WTC11 (cell line): ENCODE measurements at places on chromosomes 5 and 9.

DNA sequence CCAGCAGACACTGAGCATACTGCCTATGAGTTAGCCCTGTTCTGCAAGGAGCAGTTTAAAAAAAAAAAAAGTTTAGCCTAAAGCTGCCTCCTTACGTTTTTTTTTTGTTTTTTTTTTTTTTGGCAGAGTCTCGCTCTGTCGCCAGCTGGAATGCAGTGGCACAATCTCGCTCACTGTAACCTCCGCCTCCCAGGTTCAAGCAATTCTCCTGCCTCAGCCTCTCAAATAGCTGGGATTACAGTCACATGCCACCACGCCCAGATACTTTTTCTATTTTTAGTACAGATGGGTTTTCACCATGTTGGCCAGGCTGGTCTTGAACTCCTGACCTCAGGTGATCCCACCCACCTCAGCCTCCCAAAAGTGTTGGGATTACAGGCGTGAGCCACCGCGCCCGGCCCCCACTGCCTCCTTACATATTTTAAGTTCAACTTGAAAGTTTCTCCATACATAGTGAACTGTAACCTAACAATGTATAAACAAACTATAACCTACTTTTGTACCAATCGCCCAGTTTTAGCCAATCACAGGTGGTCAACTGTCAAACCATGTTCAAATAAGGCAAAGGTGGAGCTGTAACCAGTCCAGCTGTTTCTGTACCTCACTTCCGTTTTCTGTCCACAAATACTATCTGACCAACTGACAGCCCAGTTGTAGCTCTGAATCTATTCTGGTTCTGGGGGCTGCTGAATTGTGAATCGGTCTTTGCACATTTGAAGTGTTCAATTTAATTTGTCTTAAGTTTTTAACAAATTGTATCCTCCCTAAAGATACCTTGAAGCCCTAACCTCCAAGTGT is 17.1 kb downstream of the GKAP1 start:
- no peaks in the 10 kb centered on the region for H3K27me3 ChIP-seq
- peaks cover 24% of the 10 kb centered on the region for H3K36me3 ChIP-seq
- no peak overlapping the region for H3K27ac ChIP-seq
- H3K4me3 ChIP-seq, result no peak overlapping the region
- no peak for DNase-seq
- no peaks in the 10 kb centered on the region for H3K4me1 ChIP-seq

GRCh38 chr5:173680660-173681242 is 64.3 kb upstream of the BOD1 start:
- peaks cover 42% of the 10 kb centered on the region for H3K36me3 ChIP-seq
- H3K4me3 ChIP-seq, result no peak overlapping the region
- DNase-seq, result no peak
- H3K27ac ChIP-seq, result no peak overlapping the region
- H3K27me3 ChIP-seq, result peaks cover 10% of the 10 kb centered on the region
- peaks cover 4% of the 10 kb centered on the region for H3K4me1 ChIP-seq

DNA sequence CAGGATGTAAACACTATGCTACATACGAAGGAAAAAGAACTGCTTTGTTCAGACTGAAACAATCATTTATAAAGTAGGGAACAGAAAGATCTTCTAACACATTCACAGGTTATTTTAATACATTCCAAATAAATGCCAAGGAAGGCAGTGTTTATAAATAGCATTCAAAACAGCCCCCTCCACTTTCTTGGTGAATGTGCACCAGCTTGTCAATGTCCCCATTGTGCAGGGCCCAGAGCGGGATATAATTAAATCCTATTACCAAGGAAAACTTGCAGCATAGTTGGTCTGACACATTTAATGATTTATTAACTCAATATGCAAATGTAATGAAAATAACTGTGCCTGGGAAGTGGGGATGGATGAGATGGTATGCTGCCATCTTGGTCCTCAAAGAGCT is 135.9 kb upstream of the RAD23B start:
- H3K27ac ChIP-seq, result no peak overlapping the region
- H3K36me3 ChIP-seq, result no peaks in the 10 kb centered on the region
- no peak for DNase-seq
- no peaks in the 10 kb centered on the region for H3K27me3 ChIP-seq
- no peaks in the 10 kb centered on the region for H3K4me1 ChIP-seq

- no peak overlapping the region for H3K4me3 ChIP-seq
- no peak overlapping the region for H3K27ac ChIP-seq
- H3K36me3 ChIP-seq, result no peaks in the 10 kb centered on the region
- no peak for DNase-seq
- peaks cover 21% of the 10 kb centered on the region for H3K4me1 ChIP-seq
These were observed 122.3 kb downstream of the MAST4 start for GRCh38 chr5:66718374-66719002.

DNA sequence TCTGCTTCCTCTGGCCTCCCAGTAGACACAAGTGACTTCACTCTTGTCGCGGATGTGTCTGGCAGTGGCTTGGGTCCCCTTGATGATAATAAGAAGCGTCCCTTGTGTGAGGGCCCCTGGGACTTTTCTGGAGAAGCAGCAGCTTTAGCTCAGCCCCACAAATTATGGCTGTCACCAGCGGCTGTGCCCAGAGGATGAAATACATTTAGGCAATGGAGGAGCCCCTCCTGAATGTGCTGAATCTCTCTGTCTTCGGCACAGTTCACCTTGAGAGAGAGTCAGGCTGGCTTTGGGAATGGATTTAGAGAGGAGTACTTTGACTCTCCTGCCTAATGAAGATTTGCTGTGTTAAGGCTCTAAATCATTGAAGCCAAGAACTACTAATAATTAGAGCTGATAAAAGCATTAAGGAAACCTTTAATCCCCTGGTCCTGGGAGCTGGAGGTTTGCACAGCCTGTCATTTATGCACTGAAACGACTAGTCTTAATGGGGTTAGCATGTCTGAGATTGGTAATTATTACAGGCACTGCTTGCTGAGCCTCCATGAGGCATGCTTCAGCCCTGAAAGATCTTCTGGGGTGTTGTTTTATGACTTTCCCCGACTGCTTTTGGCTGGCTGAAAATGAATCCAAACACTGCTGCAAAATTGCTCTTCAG is 127.0 kb downstream of the TENT4A start:
- H3K27me3 ChIP-seq, result no peaks in the 10 kb centered on the region; the same call in 1 of the 2 replicates
- peaks cover 7% of the 10 kb centered on the region for H3K4me1 ChIP-seq
- H3K4me3 ChIP-seq, result no peak overlapping the region
- no peak for DNase-seq
- H3K27ac ChIP-seq, result no peak overlapping the region
- peaks cover 14% of the 10 kb centered on the region for H3K36me3 ChIP-seq

DNA sequence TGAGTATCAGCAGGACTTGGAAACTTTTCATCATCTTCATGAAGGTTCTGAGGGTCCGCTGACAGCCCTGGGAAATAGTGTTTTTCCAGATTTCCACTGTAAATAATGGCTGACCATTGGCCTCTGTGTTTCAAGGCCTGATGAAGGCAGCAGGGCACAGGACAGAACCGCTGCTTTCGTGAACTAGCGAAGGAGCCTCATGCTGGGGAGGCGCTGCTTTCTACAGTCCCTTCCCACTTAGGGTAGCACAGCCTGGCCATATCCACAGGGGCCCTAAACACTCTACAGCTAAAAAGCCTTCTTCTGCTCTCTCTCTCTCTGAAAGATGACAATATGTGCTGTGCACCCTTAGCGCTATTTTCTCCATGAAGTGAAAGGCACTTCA is 118.2 kb downstream of the MED27 start:
- H3K4me1 ChIP-seq, result peaks cover 38% of the 10 kb centered on the region
- no peak overlapping the region for H3K4me3 ChIP-seq
- DNase-seq, result no peak
- H3K36me3 ChIP-seq, result peaks cover 8% of the 10 kb centered on the region
- peaks cover 59% of the 10 kb centered on the region for H3K27me3 ChIP-seq

DNA sequence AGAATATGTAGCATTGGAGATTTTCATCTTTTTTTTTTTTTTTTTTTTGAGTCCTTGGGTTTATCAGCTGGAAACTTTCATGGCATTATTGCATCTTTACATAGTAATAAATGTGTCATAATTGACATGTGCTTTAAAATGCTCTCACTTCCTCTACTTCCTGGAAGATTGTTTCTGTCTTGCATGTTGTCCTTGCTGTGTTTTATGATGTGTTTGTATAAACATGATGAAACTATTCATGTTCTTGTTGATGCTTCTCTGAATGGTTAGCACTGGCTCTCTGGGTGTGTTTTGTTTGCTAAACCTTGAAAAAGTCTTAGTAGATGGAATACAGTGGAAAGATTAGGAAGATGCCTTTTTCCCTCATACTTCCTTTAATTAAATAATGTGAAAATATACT is 87.9 kb downstream of the IQGAP2 start:
- H3K36me3 ChIP-seq, result no peaks in the 10 kb centered on the region
- no peak overlapping the region for H3K4me3 ChIP-seq
- H3K27me3 ChIP-seq, result no peaks in the 10 kb centered on the region
- H3K4me1 ChIP-seq, result peaks cover 82% of the 10 kb centered on the region
- H3K27ac ChIP-seq, result peak overlapping the region; percentile 88
- DNase-seq, result no peak

- no peak for DNase-seq
- H3K27me3 ChIP-seq, result no peaks in the 10 kb centered on the region; the same call in 1 of the 2 replicates
- no peak overlapping the region for H3K27ac ChIP-seq
These were observed 251.5 kb downstream of the HSPA4 start for GRCh38 chr5:133303298-133303697.

DNA sequence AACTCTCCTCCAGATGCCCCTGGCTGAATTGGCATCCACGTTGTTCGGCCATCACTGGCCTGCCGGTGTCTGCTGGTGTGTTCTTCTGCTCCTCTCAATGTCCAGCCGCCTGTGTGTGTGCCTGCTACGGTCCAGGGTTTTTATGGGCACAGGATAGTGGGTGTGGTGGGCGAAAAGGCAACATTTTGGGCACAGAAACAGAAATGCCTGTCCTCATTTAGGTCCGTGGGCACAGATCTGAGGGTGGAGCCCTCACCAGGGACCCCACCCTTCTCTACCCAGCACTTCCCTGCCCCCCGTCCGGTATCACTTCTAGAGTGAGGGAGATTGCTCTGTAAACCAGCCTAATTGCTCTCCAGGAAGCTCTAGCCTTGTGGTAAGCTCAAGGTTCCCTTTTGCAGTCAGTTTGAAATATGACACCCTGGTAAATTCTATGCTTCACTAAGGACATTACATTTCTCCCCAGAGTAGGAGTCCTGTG is 410.1 kb downstream of the MAT2B start:
- peaks cover 20% of the 10 kb centered on the region for H3K4me1 ChIP-seq
- peaks cover 13% of the 10 kb centered on the region for H3K36me3 ChIP-seq
- H3K27ac ChIP-seq, result no peak overlapping the region

DNA sequence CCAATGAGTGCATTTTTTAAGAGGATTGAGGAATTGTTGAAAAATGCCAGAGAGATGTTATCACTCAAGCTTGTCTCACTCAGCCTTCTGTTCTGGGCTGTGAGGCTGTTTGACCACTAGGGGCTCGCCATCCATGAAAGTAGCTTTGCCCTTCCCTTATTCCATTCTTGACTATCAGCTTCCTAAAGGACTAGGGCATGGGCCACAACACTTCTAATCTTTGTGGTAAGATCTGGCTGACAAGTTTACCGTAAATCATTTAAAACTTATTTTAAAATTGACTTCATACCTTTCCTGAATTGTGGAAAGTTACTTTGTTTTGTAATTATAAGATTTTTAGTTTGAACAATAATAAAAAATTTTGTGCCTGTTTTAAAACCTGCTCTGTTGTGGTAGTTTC is 49.5 kb downstream of the TJP2 start:
- no peak overlapping the region for H3K4me3 ChIP-seq
- peak overlapping the region; percentile 87 for H3K27ac ChIP-seq
- peaks cover 48% of the 10 kb centered on the region for H3K36me3 ChIP-seq

DNA sequence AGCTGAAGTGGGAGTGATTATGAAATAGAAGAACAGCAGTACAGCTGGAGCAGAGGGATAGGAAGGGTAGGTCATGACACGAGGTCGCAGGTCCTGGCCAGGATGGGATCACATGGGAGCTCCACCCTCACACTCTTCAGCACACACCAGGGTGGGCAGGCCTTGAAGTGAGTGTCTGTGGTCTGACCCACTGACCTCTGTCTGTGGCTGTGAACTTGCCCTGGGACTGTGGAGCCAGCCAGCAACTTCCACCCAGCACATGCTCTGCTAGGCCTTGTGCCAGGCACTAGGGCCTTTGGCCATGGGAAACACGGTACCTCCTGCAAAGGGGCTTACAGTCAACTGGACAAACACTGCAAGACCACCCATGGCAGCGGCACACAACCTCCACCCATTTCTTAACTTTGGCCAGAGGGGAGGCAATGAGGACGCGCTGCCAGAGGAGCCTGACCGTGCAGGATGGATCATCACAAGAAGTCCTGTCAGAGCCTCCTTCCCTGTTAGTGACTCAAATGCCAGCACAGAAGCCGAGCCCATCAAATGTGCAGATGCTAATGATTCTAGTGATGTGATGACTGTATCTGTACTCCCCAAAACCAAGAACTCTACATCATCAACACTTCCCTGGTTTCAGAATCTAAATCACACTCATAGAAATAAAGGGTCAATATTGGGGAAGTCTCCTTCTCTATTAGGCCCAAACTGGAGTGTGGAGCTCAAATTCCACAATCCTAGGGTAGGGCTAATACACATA is 113.6 kb downstream of the DPYSL3 start:
- peaks cover 16% of the 10 kb centered on the region for H3K4me1 ChIP-seq
- no peak overlapping the region for H3K4me3 ChIP-seq
- H3K27ac ChIP-seq, result no peak overlapping the region

DNA sequence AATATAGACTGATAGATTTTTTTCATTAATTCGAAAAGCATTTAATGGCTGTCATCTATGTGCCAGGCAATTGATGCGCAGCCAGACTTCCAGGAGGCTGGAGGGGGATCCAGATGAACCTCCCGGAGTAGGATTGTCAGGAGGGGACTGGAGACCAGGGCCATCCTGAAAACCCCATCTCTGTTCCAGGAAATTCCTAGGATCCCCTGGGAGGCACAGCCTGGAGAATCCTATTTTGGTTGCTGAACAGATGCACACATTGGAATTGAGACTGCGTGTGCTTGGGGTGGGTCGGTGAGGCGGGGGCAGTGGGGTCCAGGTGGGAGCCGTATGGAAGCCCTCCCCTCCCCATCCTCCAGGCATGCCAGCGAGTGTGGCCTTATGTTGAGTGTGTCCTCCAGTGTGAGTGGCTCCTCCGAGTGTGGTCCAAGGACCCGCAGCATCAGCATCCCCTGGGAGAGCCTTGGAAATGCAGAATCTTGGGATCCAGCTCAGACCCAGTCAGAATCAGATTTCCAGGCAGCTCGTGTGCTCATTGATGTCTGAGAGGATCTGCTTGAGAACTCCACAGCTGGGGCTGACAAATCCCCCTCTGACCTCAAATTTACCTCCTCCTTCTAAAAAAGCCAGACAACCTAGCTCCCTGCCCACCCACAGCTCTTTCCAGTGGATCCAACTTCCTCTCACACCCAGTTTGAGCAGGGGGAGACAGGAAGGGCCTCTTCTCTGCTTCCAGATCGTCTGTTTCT is 38.7 kb downstream of the ROPN1L start:
- peaks cover 24% of the 10 kb centered on the region for H3K27me3 ChIP-seq
- H3K27ac ChIP-seq, result no peak overlapping the region
- no peaks in the 10 kb centered on the region for H3K36me3 ChIP-seq
- peaks cover 28% of the 10 kb centered on the region for H3K4me1 ChIP-seq
- DNase-seq, result no peak

GRCh38 chr5:96148376-96148775 is 186.7 kb upstream of the ELL2 start:
- H3K4me3 ChIP-seq, result no peak overlapping the region
- DNase-seq, result no peak
- H3K4me1 ChIP-seq, result peaks cover 52% of the 10 kb centered on the region
- H3K27ac ChIP-seq, result no peak overlapping the region

GRCh38 chr5:37133939-37134338 is 115.2 kb downstream of the CPLANE1 start:
- H3K36me3 ChIP-seq, result peaks cover 38% of the 10 kb centered on the region
- no peaks in the 10 kb centered on the region; the same call in 1 of the 2 replicates for H3K27me3 ChIP-seq
- no peak overlapping the region for H3K4me3 ChIP-seq
- no peaks in the 10 kb centered on the region for H3K4me1 ChIP-seq
- no peak overlapping the region for H3K27ac ChIP-seq

- H3K4me3 ChIP-seq, result no peak overlapping the region
- no peak for DNase-seq
- no peak overlapping the region for H3K27ac ChIP-seq
- H3K4me1 ChIP-seq, result peaks cover 13% of the 10 kb centered on the region
- H3K36me3 ChIP-seq, result peaks cover 45% of the 10 kb centered on the region
These were observed 22.3 kb downstream of the NDUFS6 start for GRCh38 chr5:1823381-1824034.
